ENCODE measurements at places on chromosomes 5 and 9.

DNA sequence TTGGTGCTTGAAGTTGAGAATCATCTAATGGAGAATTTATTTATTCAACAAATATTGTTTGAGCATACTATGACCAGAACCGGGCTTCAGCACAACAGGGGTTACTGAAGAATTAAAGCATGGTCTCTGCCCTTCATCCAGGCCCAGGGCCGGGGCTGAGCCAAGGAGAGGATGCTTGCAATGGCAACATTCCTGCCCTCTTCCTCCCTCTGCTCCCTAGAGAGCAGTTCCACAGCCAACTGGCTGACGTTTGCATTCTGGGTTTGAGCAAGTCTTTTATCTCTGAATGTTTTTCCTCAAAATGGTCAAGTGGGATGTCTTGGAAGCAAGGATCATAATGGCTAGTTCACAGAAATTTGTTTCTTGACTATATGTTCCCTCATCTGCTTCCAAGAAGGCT is 80.7 kb downstream of the GLDC start:
- no peak for DNase-seq

GRCh38 chr5:161372682-161373344 is 173.7 kb downstream of the GABRB2 start:
- DNase-seq: no peak

DNA sequence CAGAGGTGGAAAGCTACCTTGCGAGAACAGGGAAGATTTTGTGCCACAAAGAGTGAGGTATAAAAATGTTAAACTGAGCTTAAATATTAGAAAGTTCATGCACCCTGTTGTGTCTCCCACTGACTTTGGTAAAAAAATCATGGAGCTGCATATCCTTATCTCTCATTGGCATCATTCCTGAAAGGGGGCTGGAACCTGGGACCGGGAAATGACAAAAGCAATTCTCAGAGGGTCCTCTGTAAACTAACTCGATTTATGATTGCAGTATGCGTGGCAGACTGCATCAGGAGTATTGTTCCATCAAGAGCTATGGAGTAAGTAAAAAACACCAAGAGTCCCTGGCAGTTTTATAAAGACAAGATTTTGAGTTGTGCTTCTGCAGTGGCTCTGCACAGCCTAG is 148.8 kb downstream of the DCP2 start:
- DNase-seq: no peak

- no peak for DNase-seq
Measured at GRCh38 chr5:172679628-172680212, 38.7 kb downstream of the NEURL1B start.

GRCh38 chr5:66675406-66675805 is 79.2 kb downstream of the MAST4 start:
- DNase-seq: no peak

DNA sequence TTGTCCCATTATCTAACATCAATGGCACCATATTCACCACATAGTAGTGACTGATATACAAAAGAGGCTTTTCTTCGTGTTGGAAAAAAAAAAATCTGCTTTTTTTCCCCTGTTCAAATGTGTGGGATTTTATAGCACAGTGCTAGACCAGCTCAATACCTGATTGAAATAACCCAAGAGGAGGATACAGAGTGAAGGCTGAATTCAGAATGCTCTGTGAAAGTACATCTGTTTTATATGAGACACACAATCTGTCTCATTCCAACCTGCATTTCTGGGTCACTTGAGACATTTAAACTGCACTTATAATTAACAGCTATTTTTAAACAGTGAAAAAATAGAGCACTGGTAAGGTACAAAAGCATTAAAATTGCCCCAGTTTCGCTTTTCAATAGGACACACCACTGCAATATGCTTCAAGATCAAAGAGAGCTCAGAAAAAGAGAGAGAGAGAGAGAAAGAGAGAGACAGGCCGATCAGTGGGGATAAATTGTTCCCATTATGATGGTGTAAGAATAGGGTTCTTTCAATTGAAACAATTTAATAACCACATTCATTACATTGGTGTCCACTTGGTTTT is 179.3 kb downstream of the NR2F1-AS1 start:
- no peak for DNase-seq

- no peak for DNase-seq
Measured at GRCh38 chr9:132622159-132622558, 39.8 kb downstream of the BARHL1 start.

- DNase-seq: no peak
Measured at GRCh38 chr5:157351802-157352092, 85.8 kb downstream of the CYFIP2 start.

DNA sequence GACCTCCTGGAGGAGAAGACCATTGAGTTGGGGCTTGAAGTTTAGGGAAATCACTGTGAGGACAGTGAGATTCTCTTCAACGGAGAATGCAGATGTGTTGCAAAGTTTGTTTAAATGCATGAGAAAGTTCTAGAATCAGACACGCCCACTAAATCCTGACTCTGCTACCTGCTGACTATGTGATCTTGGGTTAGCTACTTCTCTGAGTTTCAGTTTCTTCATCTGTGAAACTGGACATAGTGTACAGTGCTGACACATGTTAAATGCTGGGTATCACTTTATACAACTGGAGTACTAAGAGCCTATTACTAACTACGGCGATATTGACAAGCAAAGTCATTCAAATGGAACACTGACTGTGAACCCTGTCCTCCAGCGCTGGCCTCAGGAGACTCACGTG is 255.5 kb downstream of the HSPA4 start:
- no peak for DNase-seq

GRCh38 chr9:89739511-89739910 is 134.7 kb downstream of the GADD45G start:
- DNase-seq: no peak

GRCh38 chr5:102921341-102922044 is 166.4 kb downstream of the PAM start:
- no peak for DNase-seq

- DNase-seq: no peak
Measured at GRCh38 chr5:23820765-23821471, 313.5 kb downstream of the PRDM9 start.

GRCh38 chr9:112850840-112851239 is 39.8 kb downstream of the SLC46A2 start:
- no peak for DNase-seq

- no peak for DNase-seq
Measured at GRCh38 chr5:129972465-129973141, 68.3 kb downstream of the CHSY3 start.
